ENCODE measurements at places on chromosomes 5 and 9.

DNA sequence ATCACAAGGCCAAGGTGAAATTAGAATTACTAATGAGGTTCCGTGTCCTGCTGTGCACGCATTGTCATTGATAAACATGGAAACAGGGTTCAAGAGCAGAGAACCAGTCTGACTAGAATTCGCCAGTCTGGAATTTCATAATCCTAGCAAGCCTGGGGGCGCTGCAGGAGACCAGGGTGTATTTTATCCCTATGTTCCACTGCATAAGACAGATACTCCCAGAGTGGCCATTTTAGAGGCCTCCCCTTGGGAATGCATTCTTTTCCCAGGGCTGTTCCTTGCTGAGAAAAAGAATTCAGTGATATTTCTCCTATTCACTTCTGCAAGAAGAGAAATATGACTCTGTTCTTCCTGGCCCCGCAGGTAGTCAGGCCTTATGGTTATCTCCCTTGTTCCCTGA, 1387.7 kb downstream of the MAT2B start:
- no peak for DNase-seq

- DNase-seq = no peak
These were observed 278.3 kb upstream of the ANKRD55 start for GRCh38 chr5:56511326-56511841.

GRCh38 chr5:79186021-79186420, 49.9 kb upstream of the JMY start:
- DNase-seq = no peak

- no peak for DNase-seq
These were observed 7.1 kb downstream of the CCNG1 start for GRCh38 chr5:163444526-163444925.

DNA sequence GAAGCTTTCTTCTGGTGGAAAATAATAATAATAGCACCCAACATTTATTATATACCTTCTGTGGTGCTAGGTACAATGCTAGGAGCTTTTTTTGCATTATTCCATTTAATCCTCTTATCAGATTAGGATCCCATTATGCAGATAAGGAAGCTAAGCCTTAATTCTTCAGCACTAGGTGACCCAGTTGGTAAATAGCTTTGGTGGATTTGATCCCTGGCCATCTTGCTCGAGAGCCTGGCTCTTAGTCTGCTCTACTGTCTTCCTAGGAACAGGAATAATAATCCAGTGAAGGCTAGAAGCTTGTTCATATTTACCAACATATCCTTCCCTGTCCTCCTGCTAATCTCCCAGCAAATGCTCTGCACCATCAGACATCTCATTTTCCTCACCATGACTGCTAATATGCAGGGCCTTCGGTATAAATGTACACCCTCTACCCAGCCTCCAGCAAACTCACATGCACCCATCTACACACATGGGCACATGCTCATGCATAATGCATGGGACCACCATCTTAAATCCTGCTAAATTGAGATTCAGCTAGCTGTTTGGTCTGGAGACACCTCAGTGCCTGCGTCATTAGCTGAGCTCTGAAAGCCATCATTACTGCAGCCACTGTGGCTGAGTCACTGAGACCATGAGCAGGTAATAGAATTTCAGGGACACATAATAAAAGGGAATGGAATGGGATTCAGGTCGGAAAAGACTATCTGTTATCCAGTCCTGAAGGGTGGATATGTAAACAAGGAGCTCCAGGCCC, 87.5 kb downstream of the TRIM32 start:
- no peak for DNase-seq

- DNase-seq = no peak
These were observed 204.1 kb downstream of the GABBR2 start for GRCh38 chr9:98504298-98505282.

DNA sequence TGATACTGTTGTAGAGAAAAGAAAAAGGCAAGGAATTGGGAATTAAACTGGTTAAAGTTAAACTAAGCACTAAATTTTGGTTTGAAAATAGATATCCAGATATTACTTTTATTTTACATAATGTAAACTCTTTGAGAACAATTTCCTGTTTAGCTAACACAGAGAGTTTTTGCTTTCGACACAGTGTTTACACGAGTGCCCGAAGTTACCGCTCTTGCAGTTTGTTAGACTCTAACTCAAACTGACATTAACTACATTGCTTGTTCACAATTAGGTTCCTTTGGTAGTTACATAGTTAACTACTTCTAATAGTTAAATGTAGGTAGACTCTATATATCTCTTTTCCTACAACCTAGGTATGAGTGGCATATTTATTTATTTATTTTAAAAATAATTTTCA, 117.1 kb upstream of the CHD1 start:
- no peak for DNase-seq

- DNase-seq = no peak
These were observed 288.3 kb upstream of the CDH18 start for GRCh38 chr5:20276061-20276958.

DNA sequence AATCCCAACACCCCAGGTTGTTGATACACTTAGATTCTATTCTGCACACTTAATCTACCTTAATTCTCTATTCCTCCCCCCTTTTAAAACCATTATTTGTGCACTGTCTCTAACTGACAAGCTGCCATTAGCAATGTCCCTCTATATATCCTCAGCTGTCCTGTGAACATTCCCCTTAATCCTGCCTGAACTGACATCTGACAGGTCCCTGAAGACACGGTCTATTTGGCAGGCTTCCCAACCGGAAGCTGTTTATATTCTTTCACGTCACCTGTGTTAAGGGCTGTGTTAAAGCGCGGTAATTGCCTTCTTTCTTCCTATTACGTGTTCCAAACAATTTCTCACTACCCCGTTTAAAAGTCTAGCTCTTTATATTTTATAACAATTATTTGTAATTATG, 277.3 kb downstream of the CDH9 start:
- no peak for DNase-seq

- no peak for DNase-seq
These were observed 391.0 kb upstream of the IRX2 start for GRCh38 chr5:3142261-3143027.

DNA sequence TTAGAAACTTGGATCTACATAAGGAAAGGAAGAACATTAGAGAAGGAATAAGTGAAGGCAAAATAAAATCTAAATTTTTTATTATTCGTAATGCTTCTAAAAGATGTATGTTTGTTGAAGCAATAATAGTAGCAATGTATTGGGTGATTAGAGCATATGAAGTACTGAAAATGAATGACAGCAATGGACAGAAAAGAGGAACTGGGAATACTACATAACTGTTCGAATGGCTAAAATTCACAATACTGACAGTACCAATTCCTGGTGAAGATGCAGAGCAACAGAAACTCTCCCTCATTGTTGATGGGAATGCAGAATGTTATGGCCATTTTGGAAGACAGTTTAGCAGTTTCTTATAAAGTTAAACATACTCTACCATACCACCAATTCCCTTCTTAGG, 177.3 kb upstream of the SPEF2 start:
- no peak for DNase-seq

GRCh38 chr5:51651476-51651875, 268.2 kb downstream of the ISL1 start:
- no peak for DNase-seq

DNA sequence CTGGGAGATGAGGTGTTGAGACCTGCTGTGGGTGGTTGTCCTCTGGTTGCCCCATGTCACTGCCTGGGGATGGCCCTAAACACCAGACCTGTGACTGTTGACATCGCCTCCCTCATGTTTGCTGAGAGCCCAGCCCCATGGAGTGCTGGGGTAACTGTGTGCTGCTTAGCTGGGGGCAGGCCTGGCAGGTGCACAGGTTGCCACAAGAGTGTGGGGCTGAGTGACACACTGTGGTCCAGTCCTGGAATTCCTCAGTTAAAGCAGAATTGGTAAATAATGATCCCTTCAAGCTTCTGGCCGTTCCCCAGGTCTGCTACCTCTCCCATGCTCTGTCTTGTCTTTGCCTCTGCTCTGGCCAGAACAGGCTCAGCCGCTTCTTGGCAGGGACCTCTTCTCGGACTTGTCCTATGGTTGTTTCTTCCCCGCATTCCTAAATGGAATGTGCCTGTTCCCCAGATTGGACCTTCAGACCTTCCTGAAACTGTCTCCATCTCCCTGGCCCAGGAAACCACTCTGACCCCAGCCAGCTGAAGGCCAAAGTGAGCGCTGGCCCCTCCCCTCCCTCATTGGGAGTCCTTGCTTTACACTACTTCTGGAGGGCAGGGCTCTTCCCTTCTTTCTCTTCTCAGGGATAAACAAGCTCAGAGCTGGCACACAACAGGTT, 61.2 kb upstream of the PITX1 start:
- DNase-seq = no peak

DNA sequence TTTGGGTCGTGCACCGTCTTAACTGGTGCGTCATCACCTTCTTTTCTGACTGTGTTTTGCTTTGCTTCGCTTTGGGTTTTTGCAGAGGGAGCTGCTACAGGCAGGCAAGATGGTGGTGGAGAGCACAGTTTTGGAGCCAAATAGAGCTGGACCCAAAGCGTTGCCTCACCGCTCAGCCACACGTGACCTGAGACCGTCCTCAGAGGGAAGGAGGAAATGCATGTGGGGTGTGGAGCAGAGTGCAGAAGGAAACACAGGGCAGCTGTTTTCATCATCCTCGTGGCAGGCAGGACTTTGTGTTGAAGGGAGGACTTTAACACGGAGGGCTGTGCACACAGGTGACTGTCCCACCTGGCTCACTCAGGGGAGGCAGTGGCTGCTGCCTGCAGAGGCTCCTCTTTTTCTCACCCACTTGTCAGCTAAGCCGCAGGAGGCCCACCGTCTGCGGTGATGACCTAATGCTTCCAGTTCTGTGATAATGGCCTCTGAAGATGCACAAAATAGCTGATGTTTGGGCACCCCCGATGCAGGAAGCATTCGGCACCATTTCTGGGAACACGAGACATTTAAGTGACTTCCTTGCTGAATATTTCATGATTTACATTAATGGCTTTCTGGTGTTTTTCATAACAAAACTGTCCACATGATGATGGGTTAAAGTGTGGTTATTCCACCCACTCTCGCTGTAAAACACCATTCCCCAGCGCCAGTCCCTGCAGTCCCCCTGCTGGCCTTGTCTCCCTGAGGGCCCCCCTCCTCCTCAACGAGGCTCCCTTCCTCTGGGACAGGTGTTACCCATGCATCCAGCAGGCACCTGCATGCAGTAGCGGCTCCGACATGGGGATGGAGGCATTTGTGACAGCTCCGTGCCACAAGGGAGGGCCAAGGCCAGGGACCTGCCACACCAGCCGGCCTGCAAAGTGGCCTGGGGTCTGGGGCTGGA, 12.4 kb upstream of the UBAC1 start:
- DNase-seq = no peak

DNA sequence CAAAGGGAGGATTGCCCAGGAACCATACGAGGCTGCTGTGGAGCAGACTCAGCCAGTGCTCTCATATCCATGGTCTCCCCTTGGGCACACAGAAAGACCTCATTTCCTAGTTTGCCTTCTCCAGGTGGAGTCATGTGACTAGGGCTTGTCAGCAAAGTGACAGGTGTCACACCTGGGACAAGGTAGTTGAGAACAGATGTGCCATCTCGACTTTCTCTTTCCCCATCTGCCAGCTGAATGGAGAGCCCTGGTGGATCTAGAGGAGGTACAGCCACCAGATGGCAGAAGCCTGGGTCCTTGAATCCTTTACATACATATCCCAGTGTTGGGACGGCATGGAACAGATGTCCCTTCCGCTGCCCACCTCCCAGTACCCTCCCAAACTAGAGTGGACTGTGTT, 42.9 kb upstream of the ALDOB start:
- DNase-seq = no peak

GRCh38 chr5:96052374-96052773, 90.7 kb upstream of the ELL2 start:
- DNase-seq = no peak

- DNase-seq = no peak
These were observed 66.5 kb downstream of the MSX2 start for GRCh38 chr5:174790906-174791305.

DNA sequence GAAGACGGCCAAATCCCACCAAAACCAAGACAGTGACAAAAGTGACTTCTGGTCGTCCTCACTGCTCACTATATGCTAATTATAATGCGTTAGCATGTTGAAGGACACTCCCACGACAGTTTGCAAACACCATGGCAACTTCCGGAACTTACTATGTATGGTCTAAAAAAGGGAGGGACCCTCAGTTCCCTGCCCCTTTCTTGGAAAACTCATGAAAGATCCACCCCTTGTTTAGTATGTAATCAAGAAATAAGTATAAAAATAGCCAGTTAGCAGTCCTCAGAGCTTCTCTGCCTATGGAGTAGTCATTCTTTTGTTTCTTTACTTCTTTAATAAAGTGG, 9.5 kb downstream of the FCN2 start:
- no peak for DNase-seq

GRCh38 chr9:33019797-33020196, 5.3 kb upstream of the DNAJA1 start:
- no peak for DNase-seq

- no peak for DNase-seq
These were observed 4.6 kb downstream of the RUFY1 start for GRCh38 chr5:179554981-179555380.

GRCh38 chr9:81076131-81076530, 613.2 kb downstream of the TLE1 start:
- DNase-seq = no peak

GRCh38 chr9:135692410-135692809, 6.9 kb downstream of the SOHLH1 start:
- no peak for DNase-seq

DNA sequence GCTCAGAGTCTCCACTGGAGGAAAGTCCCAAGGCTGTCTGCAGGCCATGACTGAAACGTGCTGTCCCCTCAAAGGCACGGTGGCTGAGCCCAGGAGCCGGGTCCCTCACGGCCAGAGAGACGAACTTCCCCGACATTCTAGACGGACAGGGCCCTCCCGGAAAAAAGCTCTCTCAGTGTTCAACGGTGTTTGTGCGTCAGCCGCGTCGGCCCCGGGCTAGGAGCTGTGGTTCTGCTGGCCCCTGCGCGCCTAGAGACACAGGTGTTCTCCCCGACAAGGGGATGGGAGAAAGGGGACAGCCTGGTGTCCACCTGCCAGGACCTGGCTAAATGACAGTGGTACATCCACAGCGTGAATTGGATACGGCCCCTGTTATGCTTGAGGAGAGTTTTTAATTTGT, 5.8 kb upstream of the GPSM1 start:
- no peak for DNase-seq

DNA sequence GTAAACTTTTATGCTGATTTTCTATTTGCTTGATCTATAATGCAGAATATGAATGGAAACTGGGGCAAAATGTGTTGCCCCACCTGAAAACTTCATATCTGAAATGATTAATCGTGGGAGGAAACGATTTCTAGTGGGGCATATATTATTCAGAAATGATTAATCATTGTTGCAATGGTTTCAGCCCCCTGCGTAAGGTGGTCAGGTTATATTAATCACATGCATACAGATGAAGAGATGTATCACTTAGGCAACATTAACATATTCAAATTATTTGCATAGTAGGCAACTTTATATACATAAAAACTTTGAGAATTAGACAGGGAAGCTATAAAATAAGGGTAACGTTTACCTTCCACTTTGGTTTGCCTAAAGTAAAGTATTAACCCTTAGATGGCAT, 49.8 kb downstream of the LSM11 start:
- no peak for DNase-seq

GRCh38 chr9:73259086-73259696, 107.5 kb downstream of the ANXA1 start:
- no peak for DNase-seq

Data from T-helper 17 cell (primary cell).